Stimulated activated CD4-positive, alpha-beta T cell treated with anti-CD3 and anti-CD28 coated beads, Interleukin-4, amount 100 ng/mL, for 4 hours (primary cell): ENCODE measurements at places on chromosomes 7 and 10.

DNA sequence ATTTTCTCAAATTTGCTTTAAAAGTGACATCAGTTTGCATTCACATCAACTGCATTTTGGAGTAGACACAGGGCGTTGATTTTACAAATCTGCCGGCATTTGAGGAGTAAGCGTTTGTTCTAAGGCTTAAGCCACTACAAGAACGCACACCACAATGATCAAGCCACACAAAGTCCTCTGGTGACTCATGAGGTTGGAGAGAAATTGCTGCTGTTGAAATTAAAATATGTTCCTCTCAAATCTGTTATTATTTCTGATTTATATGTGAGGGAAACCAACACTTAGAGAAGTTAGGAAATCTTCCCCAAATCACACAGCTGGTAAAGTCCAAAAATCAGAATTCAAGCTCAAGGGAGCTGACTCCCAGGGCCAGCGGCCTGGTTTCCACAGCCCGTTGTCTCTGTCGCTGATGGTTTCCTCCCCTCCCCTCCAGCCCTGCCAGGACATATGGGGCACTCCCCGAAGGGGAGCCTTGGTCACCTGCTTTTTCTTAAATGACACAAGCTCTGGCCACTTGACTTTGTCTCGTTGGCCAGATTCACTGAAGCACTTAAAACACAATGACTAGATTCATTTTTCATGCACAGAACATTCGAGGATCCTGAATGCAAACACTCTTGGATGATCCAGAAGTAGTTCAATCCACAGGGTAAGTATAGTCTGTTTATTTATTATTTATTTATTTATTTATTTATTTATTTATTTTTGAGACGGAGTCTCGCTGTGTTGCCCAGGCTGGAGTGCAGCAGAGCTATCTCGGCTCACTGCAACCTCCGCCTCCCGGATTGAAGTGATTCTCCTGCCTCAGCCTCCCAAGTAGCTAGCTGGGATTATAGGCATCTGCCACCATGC lies 29.2 kb upstream of the KLF6 start:
- DNase-seq = no peak

DNA sequence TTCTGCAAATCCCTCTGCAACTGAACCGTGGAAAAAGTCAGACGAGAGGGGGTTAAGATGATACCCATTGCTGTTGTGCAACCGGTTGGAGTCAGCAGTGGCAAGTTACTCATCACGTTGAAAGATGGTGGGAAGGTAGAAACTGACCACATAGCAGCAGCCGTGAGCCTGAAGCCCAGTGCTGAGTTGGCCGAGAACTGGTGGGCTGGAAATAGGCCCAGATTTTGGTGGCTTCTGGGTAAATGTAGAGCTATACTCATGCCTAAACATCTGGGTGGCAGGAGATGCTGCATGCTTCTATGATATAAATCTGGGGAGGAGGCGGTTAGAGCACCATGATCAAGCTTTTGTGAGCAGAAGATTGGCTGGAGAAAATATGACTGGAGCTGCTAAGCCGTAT lies 78.6 kb downstream of the ARL5B start:
- no peak for DNase-seq

DNA sequence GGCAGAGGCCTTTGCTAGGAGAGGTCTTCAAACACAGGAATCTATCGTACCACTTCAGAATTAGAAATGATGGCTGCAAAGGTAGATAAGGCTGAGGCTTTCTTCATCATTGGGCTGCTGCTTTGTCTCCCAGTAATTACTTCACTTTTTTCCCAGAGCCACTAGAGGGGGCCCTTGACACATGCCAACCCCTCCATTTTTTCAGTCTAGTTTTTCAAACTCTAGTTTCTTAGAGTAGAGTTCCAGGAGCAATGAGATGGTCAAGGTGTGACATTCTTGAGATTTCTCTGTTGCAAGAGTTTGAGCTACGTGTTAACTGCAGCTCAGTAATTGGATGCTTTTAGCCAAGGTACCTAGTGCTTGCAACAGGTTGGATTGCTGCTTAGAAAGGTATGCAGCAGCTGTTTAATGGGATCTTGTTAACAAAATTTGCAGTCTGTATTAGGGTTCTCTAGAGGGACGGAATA lies 33.8 kb upstream of the RBM20 start:
- DNase-seq = no peak

DNA sequence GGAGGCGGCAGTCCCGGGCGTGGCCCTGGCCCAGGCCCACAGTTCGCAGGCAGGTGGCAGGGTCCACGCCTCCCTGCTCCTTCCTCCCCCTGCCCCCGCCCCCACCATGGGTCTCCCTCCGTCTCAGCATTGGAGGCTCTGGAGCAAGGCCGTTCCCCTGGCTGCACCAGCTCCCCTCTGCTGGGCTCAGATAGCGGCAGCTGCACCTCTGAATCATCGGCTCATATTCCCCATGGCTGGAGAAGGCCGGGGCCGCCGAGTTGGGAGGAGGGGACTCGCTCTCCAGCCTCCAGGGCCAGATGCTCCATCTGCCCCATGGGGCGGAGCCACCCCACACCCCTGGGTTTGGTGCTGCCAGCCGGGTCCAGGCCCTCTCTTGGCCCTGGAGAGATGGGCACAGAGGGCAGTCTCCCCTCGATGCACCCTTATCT lies 145.0 kb downstream of the ELFN1 start:
- DNase-seq = no peak

- DNase-seq = no peak
Observed at GRCh38 chr7:140688341-140688740, 8.2 kb upstream of the NDUFB2 start.
